ENCODE measurements at places on chromosomes 5 and 9.

GRCh38 chr9:20507431-20507830 lies 114.9 kb downstream of the MLLT3 start:
- no peak for DNase-seq

- no peak for DNase-seq
Observed at GRCh38 chr5:127572930-127573329, 55.5 kb downstream of the PRRC1 start.

DNA sequence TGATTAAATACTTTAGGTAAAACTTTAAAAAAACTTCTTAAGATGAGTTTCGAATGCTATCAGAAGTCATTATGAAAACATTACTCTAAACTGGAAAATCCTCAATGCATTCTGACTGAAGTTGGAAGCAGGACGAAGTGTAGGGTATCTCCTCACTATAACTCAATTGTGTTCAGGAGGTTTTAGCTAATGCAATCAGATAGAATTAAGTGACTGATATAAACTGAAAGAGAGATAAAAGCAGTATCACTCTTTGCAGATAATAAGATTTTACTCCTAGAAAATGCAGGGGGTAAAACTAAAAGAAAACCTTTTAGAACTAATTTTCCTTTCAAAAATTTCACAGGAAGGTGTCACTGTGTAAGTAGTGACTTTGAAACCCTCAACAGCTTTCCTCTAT lies 22.1 kb downstream of the TAS2R1 start:
- DNase-seq: no peak

DNA sequence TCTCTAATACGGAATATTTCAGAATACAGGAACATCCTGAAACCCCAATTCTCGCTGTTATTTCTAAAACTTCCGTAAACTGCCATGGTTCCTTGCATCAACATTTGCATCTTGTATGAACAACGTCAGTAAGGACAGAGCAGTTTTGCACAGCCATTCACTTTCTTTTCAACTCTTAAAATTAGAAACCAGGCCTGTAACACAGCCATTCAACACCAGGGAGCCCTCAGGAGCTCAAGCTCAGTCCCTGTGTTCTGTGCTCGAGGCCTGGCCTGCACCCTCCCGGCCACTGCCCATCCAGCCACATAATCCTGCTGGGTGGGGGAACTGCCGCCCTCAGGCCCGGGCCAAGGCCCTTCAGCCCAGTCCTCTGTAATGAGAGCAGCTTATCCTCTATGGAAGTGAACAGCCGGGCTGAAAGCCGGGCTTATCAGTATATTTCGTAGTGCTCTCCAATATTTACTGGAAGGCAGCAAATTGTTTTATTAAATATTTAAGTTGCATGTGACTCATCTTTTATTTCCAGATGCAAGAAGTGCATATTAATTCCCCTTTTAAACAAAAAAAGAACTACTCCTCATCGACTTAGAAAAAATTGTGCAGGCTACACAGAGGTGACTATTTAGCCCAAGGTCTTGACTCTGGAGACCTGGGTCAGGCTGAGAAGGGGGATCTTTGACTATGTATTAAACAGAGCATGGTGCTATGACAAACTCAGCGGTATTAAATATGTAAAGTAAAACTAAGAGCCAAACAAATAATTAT lies 33.2 kb upstream of the SLC6A3 start:
- no peak for DNase-seq

GRCh38 chr5:116970318-116970717 lies 395.7 kb upstream of the SEMA6A start:
- no peak for DNase-seq

- DNase-seq: no peak
Observed at GRCh38 chr5:99076723-99077640, 148.2 kb upstream of the CHD1 start.

DNA sequence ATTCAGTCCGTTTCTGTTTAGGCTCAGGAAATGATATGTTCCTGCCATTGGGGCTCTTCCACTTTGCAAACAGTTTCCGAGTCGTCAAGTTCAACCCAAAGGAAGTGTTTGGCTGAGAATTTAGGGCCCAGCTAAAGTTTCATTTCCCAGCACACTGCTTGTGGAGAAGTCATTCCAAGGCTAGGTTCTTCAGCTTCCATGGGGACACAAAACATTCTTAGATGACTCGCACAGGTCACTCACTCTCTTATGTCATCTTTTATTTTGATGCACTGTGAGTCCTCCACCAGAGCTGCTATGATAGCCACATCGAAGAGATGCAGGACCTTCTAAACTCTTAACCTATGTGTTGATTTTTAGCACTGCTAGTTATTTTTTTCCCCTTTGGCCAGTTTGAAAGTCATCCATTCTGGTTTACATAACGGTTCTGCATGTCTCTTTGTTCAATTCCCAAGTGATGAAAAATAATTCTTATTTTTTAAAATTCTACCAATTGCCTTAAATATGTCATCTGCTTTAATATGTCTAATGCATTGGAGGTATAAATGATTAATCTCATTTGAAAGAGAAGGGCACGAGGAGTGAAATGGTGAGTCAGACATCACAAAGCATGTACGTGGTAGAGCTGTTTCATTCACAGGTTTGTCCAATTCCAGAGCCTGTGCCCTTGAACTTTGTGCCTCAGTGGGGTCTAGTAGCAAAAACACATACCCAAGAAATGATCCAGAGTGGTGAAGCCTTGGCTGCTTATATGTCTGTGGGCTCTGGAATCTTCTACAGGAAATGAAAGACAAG lies 84.3 kb downstream of the ZNF462 start:
- DNase-seq: no peak

DNA sequence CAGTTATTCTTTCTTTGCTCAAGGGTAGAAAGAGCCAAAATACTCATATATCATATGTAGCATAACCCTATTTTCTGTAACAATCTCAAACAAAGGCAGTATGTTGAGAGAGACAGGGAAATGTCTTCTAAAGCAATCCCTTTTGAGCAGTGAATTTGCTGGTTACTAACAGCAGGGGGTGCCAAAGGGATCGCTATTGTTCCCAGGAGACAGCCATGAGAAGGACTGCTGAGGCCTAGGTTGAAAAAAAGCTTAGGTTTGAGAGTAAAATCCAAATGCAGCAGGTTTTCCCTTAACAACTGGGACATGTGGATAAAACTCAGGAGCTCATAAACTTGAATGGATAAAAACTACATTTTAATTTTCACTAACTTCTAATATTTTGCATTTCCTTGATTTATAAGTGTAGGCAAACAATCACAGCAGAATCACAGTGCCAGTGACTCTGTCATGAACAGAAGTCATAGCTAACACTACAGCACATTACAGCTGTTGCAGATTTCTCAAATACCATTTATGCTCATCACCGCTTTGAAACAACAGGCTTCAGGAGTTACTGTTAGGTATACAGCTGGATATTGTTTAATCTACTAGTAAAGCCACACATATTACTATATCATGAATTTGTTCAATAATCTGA lies 148.4 kb downstream of the MAPKAP1 start:
- peak; percentile 48 for DNase-seq

DNA sequence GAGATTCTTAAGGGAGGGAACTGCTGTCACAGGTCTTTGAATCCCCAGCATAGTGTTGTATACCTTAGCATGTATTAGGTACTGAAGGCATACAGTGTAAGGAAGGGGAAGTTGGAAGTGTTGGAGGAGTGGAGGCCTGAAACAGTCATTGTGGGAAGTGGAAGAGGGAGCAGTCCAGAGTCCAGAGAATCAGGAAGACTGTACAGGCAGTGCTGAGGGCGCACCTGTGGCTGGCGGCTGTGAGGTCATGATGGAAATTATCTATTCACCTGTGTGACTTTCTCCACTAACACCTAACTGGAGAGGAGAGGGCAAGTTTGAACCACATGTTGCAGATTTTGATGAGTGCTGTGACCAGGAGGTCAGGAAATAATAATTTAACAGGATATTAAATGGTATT lies 119.7 kb upstream of the NIPBL start:
- no peak for DNase-seq

DNA sequence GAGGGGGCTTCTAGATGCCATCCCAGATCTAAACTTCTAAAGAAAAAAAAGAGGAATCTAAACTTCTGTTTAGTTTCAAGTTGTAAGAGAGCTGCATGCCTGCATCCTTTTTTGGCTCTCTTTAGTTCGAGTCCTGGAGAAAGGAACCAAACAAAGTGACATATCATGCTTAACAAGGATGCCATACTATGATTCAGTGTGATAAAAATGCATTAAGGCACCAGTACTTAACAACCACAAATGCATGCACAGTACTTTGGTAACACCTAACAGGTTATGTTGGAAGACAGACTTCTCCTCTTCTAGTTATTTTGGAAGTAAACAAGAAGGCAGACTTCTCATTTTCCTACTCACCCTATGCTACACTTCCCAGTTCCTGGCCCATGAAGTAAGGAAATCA lies 27.3 kb downstream of the NME5 start:
- no peak for DNase-seq

- no peak for DNase-seq
Observed at GRCh38 chr5:170633235-170634081, 129.6 kb downstream of the KCNIP1 start.

DNA sequence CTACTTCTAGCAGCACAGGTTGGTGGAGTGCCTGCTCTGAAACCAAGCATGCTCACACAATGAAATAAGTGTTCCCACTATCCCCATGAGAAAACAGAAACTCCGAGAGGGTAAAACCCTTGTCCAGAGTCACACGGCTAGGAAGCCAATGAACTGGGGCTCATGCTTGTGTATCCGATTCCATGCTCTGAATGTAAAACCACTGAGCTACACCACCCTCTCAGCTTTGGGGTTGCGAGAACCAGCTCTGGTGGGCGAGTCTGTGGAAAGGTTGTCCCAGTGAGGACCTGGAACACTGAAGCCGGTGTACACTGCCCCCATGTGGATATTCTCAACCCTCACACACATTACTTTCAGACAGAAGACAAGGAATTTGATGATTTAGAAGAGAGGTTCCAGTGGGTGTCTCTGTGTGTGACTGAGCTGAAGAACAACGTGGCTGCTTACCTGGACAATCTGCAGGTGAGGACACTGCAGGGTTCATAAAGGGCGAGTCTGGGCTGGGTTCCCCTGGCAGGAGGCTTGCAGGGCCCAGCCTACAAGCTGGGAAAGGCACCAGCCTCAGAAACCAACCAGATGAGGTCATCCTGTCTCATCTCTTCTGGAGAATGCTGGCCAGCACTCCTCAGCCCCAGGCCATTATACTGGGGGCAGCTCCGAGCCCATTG lies 37.4 kb downstream of the ARHGEF37 start:
- DNase-seq: peak; percentile 18

GRCh38 chr5:68680366-68680765 lies 413.4 kb upstream of the SLC30A5 start:
- no peak for DNase-seq

DNA sequence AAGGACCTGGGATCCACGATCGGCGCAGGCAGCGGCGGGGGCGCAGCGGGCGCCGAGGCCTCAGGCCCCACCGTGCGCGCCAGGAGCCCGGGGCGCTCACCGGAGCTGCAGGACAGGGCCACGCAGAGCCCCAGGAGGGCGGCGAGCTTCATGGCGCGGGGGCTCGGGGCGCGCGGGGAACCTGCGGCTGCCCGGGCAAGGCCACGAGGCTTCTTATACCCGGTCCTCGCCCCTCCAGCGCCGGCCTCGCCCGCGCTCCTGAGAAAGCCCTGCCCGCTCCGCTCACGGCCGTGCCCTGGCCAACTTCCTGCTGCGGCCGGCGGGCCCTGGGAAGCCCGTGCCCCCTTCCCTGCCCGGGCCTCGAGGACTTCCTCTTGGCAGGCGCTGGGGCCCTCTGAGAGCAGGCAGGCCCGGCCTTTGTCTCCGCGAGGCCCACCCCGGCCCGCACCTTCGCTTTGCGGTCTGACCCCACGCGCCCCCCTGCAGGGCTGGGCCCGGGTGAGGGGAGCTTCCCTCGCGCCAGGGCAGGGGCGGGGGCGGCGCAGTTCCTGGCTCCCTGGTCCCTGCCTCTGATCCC lies at the start of gene SCGB3A1:
Gene SCGB3A1, minus strand, starts transcription at position 189 of the 577 bp plus-strand sequence. Its CDS starts 37 bp downstream, at position 152.
- DNase-seq: no peak

GRCh38 chr5:29983528-29984155 lies 1209.8 kb upstream of the CDH6 start:
- no peak for DNase-seq

DNA sequence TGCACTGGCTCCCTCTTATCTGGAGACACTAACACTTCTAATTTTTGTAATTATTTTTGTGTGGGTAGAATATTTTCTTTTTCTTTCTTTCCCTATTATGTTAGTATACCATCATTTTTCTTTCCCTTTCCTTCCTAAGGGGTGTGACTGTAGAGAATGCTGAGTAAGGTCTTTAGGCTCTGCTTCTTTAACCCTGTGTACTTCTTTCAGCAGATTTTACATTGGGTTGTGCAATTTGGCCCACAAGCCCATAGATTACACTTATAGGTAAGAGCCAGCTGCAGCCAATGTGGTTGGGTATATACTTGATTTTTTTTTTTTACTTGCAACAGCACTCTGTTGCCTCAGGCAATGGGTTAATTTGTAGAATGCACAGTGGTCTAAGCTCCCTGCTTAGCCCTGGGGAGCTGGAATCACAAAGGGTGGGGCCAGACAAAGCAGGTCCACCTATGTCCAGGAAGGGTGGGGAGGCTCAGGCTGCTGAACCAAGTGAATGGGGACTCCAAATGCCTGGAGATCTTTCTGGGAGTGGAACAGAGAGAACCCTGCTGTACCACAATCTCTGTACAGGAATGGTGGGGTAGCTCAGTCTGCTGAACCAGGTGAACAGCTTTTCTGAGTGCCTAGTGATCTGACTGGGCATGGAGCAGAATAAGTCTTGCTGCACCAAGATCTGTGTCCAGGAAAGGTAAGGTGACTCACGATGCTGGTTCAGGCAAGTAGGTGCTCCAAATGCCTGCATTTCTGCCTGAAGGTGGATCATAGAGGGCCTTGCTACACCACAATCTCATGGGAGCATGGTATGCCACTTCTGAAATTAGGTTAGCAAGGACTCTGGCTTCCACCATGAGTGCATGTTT lies 64.9 kb downstream of the SLC25A46 start:
- DNase-seq: no peak

GRCh38 chr9:35790385-35791296 lies 750 bp upstream of the NPR2 start:
- DNase-seq: peak; percentile 42

DNA sequence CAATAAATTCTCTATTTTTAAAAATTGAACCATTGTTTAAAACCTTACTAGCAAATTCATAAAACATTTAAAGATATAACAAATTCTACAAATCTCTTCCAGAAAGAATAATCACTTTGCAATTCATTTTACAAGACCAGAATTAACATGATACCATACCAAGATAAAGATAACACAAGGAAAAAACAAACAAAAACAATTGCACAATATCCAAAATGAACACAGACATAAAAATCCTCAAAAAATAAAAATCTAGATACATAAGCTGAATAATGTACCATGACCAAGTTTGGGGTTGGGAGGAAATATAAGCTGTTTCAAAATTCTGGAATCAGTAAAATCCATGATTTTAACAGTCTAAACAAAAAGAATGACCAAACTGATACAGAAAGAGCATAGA lies 11.1 kb downstream of the CCNG1 start:
- no peak for DNase-seq

- no peak for DNase-seq
Observed at GRCh38 chr5:177339107-177339638, 12.3 kb downstream of the LMAN2 start.
